Foreskin keratinocyte (primary cell): ENCODE measurements at places on chromosomes 5 and 9. TPM values are rescaled to one million over a fixed set of nuclear protein-coding genes. Genes with fewer than 3 reads are reported as not detected.

Gene BTNL8
- not detected in 2 replicates for polyA plus RNA-seq

DNA sequence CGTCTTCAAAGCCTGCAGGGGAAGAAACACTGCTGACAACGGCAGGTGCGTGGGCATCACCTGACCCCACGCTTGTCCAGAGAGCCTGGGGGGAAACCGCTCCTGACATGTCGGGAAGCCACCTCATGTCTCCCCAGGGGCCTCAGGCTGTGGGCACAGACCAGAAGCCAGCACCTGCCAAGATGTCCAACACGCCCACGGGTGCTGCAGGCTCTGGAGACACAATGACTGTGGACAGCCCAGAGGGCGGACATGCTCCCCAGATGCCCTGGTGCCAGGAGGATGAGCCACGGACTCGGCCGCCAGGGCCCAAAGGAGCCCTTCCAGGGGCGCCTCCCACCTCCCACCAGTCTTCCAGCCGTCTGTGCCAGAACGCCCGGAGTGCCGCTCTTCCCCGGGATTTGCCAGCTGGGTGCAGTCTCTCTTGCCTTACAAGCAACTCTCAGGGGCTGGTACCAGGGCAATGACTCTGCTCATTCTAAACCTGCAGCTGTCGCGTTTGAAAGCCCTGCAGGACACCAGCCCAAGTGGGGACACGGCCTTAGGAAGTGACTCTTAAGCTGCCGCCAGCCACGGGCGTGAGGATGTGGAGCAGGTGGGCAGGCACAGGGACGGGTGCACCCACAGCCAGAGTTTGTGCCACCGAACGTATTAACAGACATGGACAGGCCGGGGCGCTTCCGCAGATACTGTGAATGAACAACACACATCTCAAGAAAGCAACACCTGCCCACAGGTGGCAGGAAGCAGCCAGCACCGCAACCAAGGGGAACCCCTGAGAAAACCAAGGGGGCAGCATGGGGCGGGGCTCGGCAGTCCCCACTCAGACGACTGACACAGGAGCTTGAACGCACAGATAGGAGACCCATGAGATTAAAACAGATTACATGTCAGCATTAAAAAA, 6.8 kb upstream of the LHX3 start:
- no peak for DNase-seq

- no peak for DNase-seq
Measured at GRCh38 chr9:747567-747966, 93.9 kb upstream of the DMRT1 start.

Gene ANKRD18B
- polyA plus RNA-seq, result 7.4 and 7.5 TPM in 2 replicates

Gene SLC36A2
- polyA plus RNA-seq, result not detected in 2 replicates

- DNase-seq, result no peak
Measured at GRCh38 chr9:5442400-5443011, 4.8 kb upstream of the PLGRKT start.

Gene NMUR2
- not detected in 2 replicates for polyA plus RNA-seq

GRCh38 chr9:88559661-88560060, 24.7 kb downstream of the NXNL2 start:
- DNase-seq, result no peak

DNA sequence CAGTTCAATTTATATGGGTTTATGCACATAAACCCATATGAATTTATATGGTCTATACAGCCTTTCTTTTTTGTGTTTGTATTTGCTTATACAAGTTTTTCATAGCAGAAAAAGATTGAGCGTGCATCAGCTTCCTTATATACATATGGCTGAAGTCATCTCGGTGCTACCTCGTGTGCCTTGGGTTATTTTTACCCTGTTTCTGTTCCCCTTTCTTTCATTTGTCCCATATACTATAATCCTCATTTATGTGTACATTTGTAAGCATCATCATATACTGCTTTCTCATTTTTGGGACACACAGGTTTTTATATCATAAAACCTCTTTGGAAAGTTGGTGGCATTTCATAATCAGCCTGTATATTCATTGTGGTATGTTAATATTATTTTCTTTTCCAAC, 107.8 kb upstream of the ADAMTSL1 start:
- DNase-seq, result no peak

Gene RNF183
- not detected in 2 replicates for polyA plus RNA-seq

DNA sequence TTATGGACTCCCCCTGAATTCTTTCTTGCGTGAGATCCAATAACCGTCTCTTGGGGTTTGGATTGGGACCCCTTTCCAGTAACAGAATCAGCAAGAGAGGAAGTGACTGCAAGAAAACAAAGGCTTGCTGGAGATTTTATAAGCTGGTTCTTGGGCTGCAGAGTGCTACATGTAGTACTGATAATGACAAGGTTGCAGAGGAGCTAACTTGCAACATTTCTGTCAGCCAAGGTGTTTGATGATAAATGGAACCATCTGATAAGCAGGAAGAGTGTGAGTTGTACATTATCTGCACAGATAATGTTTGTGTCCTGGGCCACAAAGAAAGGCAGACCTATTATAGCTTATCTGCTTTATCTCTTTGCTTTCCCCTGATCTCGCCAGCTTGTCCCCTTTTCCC, 37.1 kb downstream of the DNAJB5 start:
- DNase-seq, result no peak

DNA sequence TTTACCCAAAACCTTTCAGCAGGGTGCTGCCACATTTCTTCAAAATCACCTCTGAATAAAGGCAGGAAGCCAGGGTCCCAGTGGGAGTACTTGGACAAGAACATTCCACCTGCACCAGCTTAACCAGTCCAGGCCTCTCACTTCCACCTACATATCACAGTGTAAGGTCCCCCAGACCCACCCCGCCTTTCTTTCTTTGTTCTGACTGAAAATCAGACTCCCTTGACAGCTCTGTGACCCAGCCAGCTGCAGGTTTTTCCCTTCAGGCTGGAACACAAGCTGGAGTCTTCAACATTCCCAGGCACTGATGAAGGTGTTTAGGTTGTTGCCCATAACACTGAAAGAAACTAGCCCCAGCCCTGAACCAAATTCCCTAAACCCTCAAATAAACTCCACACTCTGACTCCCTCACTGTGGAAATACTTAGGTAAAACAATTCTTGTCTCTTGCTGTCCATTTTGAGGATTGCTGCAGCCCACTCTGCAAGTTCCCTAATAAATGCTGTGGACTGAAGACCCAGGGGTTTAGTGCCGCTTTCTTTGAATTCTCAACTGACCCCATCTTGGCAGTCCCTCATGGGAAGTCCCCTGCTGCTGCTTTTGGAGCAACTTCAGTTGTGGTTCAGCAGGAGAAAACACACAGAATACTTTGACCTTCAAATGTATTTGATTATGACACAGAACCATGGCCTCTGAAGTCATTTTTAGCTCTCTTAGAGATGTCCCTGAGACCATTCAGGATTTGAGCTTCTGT, 24.8 kb downstream of the P4HA2 start:
- DNase-seq, result no peak
